ENCODE measurements at places on chromosomes 11 and 22.

DNA sequence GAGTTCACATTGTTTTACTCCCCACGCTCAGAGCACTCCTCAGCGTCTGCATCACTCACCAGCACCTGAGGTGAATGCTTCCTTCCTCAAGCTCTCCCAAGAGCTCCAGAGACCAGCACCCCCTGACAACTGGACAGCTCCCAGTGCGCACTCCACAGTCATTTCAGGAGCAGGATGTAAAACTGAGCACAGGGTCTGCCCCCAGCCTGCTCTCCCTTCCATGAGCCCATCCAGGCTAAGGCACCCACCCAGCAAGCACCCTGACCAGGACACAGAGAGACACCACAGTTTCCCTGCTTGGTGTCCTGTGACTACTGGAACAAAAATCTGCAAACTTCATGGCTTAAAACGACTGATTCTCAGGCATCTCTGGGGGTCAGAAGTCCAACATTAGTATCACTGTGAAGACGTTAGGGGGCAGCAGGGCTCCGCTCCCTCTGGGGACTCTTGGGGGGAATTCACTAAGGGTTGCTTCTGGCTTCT lies 3.3 kb downstream of the SCGB1D2 start:
- DNase-seq, result no peak

DNA sequence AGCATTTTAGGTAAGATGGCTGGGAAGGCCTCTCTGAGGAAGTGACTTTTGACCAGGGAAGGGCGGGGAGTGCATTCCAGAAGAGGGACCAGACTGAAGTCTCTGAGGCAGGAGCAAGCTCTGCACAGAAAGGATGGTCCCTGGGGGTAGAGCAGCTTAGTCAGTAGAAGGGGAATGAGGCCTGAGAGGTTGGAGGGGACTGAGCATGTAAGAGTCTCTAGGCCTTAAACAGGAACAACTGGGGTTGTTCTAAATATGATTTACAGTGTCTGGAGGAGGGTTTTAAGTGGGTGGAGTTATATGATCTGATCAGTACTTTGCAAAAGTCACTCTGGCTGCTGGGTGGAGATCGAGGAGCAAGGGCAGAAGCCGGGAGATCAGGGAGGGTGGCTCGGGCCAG lies 31.7 kb upstream of the TEF start:
- no peak for DNase-seq

DNA sequence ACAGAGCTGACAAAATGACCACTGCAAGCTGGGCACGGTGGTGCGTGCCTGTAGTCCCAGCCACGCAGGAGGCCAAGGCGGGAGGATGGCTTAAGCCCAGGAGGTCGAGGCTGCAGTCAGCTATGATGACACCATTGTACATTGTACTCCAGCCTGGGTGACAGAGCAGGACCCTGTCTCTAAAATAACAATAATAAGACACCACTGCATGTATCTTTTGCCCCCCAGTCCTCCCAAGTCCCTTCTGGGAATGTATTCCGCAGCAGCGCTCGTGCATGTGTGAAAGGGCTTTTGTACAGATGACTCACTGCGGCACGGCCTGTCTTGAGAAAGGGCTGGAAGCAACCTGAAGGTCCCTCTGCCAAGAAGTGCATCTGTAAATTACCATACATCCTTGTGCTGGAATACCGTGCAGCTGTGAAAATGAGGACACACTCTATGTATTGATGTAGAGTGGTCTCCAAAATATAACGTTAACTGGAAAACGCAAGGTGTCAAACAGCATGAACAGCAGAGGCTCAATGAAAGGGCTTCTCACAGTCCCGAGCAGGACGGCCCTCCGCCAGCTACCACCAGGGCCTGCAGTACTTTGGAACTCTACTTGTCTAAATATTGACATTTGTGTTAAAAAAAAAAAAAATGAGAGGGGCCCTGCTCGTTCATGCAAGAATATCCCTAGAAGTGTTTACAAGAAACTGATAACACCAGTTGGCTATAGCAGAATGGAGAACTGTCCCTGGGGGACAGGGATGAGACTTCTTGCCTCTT lies 9.0 kb upstream of the CDC42EP2 start:
- DNase-seq, result no peak

DNA sequence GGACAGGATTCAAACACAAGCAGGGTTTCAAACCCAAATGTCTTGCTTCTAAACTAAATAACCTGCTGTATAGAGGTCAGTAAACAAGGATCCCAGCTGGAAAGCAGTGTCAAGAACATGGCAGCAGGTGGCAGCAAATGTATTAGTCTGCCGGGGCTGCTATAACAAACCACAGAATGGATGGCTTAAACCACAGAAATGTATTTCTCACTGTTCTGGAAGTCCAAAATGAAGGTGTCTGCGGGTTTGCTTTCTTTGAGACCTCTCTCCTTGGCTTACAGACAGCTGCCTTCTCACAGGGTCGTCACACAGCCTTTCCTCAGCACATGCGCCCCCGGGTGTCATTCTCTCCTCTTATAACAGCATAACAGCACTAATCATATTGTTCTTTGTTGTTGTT lies 65.1 kb upstream of the LRRC55 start:
- peak; percentile 10 for DNase-seq

DNA sequence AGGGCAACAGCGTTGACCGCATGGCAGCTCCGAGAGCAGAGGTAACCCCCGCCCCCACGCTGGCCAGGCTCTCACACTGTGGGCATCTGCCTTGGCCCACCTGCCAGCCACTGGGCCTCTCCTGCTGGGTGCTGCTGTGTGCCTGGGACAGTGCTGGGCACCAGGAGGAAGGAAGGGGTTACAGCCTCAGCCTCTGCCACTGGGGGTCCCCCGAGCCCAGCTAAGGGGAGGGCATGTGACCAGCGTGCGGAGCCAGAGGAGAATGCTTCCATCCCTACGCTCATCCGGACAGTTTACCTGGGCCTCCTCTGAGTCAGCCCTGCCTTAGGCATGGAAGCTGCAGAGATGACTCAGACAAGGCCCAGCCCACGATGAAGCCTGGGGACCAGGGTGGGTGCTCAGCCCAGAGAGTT lies 10.9 kb downstream of the NCF4 start:
- no peak for DNase-seq

- no peak for DNase-seq
Observed at GRCh38 chr11:75700940-75701339, 16.7 kb upstream of the MOGAT2 start.

GRCh38 chr22:38967451-38968450 lies 10.3 kb downstream of the APOBEC3A start:
- DNase-seq, result no peak

DNA sequence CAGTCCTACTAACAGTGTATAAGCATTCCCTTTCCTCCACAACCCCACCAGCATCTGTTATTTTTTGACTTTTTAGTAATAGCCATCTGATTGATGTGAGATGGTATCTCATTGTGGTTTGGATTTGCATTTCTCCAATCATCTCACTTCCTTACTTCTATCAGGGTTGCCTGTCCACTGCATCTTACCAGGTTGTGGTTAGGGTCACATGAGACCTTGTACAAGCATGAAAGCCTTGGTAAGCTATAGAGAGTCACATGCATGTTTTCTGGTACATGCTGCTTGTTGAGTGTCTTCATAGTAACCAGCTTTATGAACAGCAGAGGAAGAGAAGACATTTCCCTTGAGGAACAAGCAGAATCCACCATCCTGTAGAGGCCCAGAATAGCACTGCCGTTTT lies 102.9 kb upstream of the PAX6 start:
- no peak for DNase-seq

DNA sequence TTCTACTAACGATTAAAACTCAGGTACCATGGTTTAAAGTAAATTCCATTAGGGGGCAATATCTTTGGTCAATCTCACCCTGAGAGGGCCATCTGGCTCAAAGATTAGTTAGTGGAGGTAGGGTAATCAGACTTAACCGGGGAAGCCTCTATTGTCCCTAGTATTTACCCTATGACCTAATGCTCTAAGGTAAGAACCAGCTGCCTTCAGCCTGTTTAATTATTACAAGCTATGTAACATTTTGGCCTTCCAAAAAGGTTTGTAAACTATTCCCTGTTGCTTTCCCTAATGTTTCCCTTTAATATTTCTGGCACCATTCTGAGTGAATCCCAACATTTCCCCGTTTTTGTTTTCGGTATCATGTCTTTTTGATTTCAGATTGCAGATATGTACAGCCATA lies 15.1 kb upstream of the GLYATL1 start:
- no peak for DNase-seq

DNA sequence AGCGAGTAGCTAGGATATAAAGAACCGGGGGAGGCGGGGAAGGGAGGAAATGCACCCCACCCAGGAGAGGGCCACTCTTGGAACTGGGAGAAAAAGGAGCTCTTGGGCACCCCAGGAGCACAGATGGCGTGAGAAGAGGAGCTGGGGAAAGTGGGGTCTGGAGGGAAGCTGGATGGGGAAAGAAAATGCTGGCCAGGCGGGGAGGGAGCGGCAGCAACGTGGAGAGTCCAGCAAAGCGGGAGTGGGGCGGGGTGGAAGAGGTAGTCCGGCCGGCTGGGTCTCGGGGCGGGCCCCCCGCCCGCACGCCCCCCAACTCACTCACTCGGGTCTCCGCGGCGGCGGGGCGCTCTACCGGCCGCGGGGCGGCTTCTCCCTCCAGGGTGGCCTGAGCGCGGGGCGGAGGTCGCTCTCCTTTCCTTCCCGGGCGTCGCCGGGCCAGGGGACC lies 522 bp downstream of the TOB2 start:
- DNase-seq, result no peak

DNA sequence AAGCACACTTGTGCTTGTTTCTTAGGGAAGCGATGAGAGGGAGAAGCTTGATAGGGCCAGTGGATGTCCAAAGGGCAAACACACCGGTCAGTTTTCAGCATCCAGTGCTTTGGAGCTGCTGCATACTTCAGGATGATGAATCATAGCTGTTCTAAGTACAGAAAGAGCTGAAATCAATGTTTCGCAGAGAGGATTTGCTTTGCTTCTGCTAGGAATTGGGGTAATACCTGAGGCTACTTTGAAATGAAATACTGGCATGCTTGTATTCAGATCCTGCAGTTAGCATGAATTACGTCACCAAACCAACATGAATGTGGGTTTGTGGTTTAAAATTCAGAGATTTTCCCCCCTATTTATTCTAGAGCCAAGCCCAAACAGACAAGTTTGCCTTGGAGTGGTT lies 41.7 kb upstream of the SC5D start:
- DNase-seq, result no peak

DNA sequence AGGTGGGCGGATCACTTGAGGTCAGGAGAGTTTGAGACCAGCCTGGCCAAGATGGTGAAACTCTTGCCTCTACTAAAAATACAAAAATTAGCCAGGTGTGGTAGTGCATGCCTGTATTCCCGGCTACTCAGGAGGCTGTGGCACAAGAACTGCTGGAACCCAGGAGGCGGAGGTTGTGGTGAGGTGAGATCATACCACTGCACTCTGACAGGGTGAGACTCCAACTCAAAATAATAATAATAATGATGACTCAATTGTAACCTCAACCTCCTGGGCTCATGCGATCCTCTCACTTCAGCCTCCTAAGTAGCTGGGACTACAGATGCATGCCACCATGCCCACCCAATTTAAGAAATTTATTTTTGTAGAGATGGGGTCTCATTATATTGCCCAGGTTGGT lies 15.6 kb upstream of the CHRNA10 start:
- no peak for DNase-seq

DNA sequence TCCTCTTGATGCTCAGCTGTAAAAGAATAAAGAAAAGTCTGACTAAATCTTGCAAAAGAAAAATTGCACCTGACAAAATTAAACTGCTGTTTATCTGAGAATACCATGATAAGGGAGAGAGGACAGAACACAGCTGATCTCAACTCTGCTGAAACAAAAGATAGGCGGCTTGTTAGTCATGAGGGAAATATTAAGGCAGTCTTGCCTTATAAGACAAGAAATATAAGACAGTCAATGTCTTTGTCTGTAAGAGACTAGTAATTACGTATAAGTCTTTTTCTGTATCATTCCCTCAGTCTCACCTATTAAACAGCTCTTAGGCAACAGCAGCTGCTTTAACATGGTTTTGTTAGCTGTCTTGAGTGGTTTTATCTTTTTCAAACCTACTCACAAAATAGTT lies 296.6 kb downstream of the LUZP2 start:
- no peak for DNase-seq

DNA sequence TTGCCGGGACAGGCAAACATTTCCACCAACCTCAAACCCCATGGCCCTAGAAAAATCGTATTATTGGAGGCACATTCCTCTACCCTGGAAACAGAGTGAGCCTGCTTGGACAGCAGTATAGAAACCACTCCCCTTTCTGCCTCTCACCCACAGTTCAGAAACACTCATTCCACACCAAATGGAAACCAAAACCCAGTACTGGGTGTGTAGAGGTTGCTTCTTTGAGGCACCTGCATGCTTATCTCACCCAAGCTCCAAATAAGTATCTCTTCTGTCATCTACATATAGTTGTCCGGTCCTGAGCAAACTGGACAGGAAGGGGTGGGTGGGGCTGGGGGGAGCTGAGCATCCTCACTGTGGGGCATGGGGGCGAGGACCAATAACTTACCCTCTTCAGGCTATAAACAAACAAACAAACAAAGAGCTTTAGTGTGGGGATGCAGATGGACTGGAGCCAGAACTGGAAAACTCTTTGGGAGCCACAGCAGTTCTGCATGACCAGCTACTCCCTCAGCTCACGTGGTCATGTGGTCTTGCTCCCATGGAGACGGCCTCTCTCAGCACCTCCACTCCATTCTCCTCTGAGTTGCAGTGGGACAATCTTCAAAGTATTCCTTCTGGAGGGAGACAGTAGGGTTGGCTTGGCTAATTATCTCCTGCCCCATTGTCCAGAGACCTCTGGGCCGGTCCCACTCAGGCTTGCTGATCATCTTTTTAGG lies 1.0 kb upstream of the PLAAT2 start:
- DNase-seq, result no peak

DNA sequence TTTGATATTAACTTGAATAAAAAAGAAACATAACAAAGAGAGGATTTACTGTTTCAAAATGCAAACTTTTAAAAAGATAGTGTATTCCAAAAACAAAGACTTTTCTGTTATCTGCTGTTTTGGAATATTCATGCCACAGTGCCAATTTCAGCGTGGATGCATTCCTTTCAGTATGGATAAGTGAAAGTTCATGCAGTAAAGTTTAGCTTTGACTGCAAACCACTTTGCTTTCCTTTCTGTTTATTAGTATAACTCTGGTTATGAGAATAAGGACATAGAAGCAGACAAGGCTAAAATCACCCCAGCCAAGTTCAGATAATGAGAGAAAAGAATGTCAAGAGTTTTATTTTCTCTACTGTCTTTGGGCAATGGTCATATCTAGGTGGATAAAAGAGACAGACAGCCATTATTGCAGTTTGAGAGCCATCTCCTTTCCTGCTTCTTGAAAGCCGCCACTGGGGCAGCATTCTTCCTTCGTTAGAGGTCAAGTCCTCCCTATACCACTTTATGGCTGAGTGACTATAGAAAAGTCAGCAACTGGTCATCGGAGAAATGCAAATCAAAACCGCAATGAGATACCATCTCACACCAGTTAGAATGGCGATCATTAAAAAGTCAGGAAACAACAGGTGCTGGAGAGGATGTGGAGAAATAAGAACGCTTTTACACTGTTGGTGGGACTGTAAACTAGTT lies 82.4 kb upstream of the BLID start:
- no peak for DNase-seq

Measured in HS-5 (cell line).